NCI-H1694 (cell line): ENCODE measurements at places on chromosomes 5 and 9.

DNA sequence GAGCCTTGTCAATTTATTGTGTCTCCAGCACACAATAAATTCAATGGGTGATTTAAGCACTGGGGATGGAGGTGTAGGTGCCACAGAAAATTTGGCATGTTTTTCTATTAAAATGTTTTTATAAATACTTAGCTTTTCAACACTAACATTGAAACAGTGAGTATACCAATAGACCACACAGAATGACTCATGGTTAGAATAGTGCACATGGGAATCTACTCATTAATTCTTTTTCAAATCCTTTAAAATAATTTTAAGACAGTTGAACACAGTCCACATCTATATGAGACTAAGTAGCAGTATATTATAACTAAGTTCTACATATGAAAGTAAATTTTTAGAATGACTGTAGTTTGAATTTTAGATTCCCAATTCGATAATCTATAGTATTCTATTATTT, 67.1 kb downstream of the LNPEP start:
- DNase-seq = no peak

DNA sequence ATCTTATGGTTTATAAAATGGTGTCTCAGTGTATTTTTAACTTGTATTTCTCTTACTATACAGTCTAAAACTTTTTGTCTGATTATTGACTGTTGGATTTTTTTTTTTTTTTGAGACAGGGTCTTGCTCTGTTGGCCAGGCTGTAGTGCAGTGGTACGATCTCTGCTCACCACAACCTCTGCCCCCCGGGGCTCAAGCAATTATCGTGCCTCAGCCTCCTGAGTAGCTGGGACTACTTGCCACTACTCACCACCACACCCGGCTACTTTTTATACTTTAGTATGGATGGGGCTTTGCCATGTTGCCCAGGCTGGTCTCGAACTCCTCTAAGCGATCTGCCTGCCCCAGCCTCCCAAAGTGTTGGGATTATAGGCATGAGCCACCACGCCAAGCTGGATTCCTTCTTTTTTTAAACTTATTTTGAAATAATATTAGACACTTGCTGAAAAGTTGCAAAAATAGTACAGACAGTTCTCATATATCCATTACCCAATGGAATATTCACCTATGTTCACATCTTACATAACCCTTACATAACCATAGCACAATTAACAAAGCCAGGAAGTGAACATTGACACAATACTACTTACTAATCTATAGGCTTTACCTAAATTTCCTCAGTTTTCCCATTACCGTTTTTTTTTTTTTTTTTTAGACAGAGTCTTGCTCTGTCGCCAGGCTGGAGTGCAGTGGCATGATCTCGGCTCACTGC, 47.2 kb downstream of the STOM start:
- DNase-seq = no peak

DNA sequence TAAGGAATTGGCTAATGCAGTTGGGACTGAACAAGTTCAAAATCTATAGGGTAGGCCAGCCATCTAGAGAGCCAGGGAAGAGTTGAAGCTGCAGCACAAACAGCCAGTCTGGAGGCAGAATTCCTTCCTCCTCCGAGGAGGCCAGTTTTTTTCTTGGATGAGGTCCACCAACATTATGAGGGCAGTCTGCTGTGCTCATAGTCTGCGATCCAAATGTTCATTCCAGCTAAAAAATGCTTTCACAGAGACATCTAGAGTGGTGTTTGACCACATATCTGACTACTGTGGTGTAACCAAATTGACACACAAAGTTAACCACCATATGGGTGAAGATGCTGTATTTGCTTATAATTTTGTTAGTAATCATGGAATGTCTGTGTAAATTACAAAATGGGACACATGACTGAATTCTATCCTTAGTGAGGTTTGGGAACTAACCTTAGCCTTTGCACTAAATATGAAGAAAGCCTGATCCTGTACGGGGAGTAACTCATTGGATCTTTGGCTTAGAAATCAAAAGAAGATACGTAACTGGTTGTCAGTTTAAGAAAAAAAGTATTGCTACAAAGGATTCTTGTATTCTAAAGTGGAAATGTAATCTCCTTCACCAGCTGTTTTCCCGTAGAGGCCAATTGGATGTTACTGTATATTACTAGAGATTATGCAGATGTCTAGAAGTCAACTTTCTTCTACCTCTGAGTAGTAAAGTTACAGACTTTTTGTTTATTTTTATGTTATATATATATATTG, 70.6 kb downstream of the SPIN1 start:
- no peak for DNase-seq

DNA sequence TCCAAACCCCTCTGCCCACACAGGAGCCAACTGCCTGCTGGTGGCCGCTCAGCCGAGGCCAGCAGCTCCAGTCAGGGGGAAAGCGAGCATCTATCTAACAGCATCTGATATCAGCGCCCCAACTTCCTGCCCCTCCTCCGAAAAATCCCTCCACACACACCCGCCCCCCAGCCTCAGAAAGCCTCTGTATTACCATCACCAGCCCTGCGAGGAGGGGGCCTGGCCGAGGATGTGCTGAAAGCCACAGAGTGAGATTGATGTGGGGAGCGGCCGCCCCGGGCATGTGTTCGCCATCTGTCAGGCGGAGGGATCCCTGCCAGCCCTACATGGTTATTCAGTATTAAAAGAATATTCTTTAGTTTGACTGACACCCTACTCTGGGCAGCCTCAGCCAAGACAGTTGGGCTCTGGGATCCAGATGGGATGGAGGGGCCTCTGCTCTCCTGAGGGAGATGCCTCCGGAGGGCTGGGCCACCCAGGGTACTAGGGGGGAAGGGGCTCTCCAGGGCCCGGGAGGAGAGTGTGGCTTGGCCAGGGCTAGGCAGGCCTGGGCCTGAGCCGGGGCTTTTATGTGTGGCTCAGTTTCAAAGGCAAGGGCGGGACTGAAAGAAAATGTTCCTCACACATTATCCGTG, 98.0 kb downstream of the HSD17B3 start:
- peak; percentile 82 for DNase-seq

DNA sequence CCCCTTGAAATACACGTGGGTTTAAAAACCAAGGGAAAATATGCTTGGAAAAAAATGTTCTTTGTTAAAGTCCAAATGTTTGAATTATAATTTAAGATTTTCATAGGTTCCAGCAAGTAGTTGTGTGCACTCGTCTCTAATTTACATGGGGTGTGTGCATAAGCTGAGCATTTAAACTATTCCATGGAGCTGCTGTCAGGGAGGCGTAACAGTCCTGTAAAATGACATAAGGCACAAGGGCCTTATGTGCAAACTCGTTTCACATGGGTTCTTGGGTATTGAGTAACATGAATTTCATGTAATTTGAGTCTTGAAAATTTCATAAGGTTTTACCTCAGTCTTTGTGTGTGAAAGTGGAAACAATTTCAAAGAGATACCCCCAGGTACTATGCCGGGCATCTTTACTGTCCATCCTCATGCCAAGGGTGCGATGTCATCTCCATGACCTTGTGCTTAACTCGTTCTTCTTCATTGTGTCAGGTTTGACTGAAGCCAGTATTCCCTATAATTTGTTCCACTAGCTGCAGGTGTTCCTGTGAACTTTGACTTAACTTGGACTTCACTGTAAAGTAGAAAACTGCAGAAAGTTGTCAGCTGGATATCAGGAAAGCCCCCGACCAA, 359.3 kb downstream of the SH3GL2 start:
- DNase-seq = no peak

DNA sequence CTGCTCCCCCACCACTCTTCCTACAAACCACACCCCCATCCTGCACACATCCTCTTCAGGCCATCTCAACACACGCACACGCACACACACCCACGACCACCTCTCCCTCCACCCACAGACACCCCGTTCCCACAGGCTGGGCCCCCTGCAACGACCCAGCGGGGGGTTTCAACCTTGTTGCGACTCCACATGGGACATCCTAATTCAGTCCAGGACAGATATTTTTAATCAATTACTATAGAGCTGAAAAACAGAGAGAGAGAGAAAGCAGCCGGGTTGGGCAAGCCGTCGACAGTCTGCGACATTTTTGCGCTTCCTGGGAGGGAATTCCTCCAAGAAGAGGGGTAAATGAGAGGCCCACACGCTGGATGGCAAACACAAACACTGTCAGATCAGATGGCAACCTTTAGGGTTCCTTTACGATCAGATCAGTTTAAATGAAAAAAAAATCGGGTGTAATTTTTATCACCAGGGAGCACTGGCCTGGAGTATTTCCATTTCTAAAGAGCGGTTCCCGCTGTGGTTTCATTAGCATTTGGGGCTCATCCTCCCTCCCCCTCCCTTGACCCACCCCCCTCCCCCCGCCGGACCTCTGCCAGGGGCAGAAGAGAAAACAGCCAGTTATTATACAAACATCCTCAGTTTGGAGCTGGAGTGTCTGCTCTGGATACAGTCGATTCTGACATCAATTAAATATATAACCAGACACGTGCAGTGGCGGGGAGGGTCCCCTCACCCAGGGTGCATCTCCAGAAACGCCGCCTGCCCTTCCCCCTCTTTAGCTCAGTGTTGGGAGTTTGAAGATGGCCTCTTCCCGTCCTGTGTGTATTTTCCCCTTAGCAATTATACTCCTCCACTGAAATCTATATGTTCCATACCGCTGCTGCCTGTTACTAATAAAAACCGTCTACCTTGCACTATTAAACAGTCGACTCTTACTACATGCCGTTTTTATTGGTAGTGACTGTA, 2.3 kb upstream of the IRX2 start:
- no peak for DNase-seq

- no peak for DNase-seq
Observed at GRCh38 chr9:26939955-26940711, 6.9 kb downstream of the PLAA start.
